Suppressor macrophage treated with lipopolysaccharide for 1 hour (primary cell): ENCODE measurements at places on chromosomes 11 and 22.
A peak's percentile ranks its signal among the peaks of the same experiment; 100 is the strongest.

GRCh38 chr11:47099214-47099917 lies 77.3 kb downstream of the ARFGAP2 start:
- no peak for DNase-seq

DNA sequence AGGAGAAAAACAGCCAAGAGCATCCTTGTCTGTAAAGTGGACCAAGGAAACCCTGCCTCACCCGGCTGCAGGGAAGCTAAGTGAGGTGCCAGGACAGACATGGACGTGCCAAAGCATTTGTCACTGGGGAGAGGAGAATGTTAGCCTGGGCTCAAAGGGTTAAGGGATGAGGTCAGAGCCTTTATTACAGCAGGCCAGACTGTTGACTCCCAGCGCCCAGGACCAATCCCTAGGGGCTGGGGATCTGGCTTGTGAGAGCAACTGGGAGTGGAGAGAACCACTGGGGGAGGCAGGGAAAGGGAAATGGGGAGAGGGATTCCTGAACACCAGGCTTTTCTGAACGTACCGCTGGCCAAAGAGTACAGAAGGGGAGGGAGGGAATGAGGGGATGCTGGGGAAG lies 2.6 kb downstream of the CHRM1 start:
- DNase-seq = no peak

DNA sequence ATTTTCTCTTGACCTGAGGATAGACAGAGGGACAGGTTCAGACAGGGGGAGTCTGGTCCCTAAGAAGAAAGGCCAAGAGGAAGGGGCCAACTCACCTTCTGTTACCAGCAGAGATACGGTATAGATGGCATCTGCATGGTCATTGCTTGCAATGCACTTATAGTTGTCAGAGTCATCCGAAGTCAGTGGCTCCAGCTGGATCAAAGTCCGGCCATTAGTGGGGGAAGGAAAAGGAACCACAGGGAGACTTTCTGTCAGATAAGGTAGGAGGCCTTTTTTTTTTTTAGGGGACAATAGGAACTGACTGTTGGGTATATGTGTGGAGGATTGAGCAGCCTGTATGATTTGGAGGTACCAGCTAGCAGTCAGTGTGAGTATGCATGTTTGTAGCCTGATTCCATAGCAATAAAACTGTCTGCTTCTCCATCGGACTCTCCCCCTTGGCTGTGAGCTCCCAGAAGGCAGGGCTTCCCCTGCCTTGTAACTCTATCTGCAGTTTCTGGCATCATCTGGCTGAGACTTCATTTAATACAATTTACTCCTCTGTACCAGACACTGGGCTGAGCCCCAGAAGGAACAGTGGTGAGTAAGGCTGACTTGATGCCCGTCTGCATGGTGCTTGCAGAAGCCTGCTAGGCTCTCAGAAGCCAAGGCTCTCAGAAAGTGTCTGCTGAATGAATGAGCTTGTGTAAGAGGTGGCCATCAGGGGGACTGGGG lies 5.7 kb downstream of the IGSF22 start:
- DNase-seq = no peak

GRCh38 chr11:110990311-110990710 lies 255.2 kb upstream of the POU2AF2 start:
- DNase-seq = no peak

GRCh38 chr11:121610706-121611105 lies 157.9 kb upstream of the SORL1-AS1 start:
- DNase-seq = no peak

- DNase-seq = peak; percentile 68
Observed at GRCh38 chr11:65440831-65441499, 18.4 kb downstream of the NEAT1 start.

DNA sequence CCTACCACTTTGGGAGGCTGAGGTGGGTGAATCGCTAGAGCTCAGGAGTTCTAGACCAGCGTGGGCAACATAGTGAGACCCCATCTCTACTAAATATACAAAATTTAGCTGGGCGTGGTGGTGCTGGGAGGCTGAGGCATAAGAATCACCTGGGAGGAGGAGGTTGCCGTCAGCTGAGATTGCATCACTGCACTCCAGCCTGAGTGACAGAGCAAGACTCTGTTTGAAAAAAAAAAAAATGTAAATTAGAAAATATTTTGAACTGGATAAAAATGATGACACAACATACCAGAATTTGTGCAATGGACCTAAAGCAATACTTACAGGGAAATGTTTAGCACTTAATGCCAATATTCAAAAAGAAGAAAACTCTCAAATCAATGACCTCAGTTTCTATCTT lies 46.4 kb downstream of the ATG16L2 start:
- DNase-seq = no peak
